ENCODE measurements at places on chromosomes 5 and 9.

DNA sequence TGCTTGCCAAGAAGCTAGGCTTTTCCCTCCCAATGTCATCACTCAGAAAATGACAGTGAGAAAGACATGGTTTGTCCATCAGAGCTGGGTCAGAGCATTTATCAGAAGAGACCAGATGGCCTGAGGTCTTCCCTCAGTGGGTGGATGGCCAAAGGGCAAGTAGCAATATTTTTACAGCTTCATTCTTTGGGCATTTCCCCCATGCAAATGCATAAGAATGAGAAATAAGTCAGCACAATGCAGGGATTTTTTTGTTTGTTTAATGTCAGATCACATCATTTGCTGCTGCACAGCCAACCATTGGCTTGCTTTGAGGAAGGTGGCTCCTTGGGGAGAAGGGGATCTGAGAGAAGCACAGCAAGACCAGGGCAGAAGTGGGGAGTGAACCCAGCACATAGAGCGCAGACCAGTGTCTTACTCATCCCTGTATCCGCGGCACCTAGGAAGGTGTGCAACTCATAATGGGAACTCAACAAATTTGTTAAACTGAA lies 209.6 kb downstream of the SEMA6A start:
- no peak for DNase-seq

- no peak for DNase-seq
Observed at GRCh38 chr9:97979788-97980478, 3.2 kb upstream of the ANP32B start.

GRCh38 chr5:111735583-111736270 lies 21.3 kb downstream of the NREP start:
- no peak for DNase-seq

DNA sequence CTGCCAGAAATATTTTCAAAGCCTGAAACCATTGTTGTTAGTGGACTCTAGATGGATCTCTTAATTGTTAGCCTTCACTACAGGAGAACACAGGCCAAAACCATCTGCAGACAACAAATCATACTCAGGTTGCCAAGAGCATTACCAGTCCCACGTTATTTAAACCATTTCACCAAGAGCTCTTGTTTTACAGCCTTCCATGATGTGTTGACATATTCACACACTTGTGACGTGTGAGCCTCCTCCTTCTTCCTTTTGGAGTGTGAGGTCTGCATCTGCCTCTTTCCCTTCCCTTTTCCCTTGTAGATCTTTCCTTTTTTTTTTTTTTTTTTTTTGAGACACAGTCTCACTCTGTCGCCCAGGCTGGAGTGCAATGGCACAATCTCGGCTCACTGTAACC lies 279.0 kb downstream of the AUH start:
- DNase-seq: no peak

DNA sequence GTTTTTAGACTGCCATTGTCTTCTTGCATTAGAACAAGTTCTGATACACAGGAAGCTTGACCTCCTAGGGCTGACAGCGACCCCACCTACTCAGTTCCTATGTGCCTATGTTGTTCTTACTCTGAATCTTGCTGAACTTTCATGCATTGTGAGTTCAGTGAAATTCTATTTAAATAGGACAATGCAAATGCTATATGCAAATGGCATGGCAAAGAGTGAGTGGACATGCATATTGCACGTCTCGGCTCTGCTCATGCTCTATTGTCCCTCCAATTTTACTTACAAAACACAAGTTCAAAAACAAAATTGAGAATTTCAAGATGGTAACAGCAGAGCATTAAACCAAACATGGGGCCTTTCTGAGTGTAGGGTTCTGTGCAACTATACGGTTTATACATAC lies 5.3 kb upstream of the DCP2 start:
- DNase-seq: no peak

- DNase-seq: no peak
Observed at GRCh38 chr5:134001938-134002731, 2.6 kb downstream of the VDAC1 start.

DNA sequence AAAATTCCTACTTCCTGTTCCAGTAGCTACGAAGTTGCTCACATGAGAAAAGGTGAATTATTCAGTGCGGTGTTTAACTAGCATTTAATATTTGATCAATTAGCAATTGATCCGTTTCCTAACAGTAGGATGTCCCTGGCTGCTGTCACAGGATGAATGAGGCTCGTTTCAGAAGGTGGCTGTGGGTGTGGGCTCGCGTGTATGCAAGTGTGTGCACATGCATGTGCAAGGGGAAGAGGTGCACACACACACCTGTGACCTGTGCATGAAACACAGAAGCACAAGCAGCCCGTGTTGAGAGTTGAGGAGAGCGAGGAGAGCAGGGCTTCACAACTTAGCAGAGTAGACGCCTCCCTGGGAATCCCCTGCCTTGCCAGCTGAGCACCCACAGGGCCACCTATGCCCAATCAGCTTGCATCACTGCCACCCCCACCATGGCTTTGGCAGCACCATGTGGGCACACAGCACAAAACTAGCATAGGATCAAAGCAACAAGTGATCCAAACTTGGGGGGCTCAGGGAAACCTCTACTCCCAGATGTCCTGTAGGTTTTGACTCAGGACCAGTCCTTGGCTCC lies 107.2 kb downstream of the C5orf15 start:
- no peak for DNase-seq

GRCh38 chr5:147643142-147643541 lies 133.3 kb upstream of the DPYSL3 start:
- no peak for DNase-seq

Data from memory B cell (primary cell).